Panc1 (cell line): ENCODE measurements at places on chromosomes 6 and 20.

DNA sequence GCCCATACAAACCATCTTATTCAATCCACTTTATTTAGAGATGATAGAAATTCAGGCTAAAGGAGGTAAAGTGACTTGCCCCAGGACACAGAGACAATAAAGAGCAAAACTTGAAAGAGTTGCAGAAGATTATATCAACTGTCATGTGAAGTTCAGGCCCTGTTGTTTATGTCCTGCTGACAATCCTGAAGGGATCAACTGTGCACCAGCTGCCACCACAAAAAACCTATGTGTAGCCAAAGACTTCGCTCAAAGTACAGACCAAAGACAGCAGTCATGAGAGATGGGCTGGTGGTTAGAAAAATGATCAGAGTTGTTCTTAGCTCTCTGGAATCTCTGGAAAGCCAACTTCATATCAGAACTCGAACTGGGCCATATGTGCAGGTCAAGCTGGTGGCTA, 16.0 kb upstream of the CITED2 start:
- DNase-seq = no peak

DNA sequence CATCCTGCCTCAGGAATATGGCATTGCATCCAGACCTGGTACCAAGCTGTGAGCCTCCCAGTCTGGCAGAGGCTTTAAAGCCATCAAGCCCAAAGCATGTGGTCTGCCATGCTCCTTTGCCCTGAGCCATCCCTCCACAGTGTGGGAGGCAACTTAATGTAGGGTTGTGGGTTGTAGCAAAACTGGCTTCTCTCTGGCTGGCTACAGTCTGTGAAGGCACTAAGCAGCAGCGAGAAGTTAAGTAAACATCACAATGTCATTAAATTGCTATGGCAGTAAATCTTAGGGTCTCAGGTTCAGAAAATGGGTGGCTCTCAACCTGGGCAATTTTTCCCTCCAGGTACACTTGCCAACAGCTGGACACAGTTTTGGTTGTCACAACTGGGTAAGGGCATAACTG, 472.9 kb downstream of the PREX1 start:
- DNase-seq = no peak

DNA sequence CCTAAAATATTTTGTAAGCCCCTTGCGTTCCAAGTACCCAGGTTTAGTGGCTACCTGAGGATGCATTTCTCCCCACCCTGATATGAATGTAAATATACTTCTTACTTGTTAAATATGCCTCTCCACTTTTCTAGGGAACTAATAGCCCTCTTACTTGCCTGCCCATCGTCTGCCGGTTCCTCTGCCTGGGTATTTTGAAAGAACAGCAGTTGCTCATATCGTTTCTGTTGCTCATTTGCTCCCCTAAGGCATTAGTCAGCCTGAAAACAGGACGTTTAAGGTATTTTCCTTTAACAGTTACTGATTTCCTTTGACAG, 141.3 kb upstream of the CARMIL1 start:
- no peak for DNase-seq

GRCh38 chr6:5619249-5619648, 357.9 kb downstream of the FARS2 start:
- no peak for DNase-seq

DNA sequence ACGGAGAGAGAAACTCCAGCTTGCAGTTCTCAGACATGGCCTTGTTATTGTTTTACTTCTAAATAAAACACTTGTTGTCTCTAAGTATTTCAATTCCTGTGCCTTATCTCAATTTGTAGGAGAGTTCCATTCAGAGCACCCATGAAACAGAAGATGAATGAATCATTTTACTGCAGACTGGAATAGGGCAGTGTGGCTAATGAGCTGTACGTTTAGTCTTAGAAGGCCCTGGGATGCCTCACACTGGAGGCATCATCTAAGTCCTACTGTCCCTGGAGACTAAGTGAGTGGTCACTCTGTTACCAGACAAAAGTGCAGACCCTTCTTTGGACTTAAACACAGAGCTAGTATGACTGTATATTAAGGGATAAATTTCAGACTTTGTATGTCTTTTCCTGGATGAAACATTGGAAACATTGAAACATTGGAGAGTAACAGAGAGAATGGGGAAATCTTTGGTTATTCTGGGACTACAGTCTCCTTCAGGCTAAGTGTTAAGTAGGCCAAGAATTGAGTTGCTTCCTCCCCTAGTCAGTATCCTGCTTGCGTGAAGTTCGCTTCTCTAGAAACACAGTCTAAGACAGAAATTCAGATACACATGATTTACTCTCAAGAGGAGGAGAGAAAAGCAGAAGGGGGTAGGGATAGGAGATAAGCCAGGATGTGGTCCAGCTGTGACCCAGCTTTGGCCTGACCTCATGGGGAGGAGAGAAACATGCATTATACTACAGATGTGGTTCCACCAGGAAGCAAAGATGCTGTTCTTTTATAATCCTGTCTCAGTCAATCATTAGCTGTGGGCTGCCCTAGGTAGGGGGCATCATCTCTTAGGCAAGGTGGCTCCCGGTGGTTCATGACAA, 167.4 kb upstream of the BMP2 start:
- no peak for DNase-seq

- peak; percentile 52 for DNase-seq
Observed at GRCh38 chr20:13546497-13547131, 92.1 kb downstream of the TASP1 start.

DNA sequence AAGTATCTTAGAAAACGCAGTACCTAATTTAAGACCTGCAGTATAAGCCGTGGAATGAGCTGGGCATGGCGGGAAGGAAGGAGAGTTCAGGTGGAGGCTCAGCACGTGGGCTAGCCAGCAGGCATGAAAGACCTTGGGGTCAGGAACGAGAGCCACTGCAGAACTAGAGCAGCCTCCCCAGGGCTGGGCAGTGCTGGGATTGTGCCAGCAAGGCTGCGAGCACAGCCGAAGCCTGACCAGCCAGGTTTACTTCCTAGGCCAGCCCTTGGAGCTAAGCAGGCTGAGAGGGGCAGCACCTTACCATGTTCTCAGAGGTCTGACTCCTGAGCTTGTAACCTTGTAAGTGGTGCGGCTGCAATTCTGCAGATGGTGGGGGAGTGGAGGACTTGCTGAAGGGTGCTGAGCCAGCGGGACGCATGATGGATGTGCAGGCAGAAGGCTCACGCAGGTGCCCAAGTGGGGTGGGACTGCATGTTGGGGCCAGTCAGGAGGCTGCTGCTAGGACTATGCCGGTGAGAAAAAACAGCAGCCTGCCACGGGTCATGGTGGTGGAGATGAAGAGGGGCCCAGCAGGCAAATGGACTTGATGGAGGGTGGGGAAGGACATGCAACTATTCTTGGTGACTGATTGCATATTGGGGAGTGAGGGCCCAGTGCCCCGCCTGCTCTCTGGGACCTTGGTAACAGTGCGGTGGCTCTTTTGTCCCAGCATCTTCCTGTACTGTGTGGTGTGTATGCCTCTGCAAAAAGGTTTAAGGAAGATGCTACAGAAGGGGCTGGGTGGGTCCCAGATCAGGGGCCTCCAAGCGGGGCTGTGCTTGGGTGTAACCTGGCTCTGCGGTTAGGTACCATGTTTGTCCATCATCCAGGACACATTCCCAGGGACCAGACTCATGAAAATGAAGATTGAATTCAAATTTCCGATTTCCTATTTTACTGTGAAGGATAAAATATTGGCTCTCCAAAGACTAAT, 37.6 kb upstream of the IRF4 start:
- no peak for DNase-seq

GRCh38 chr20:51400051-51400926, 142.2 kb downstream of the NFATC2 start:
- DNase-seq = no peak

DNA sequence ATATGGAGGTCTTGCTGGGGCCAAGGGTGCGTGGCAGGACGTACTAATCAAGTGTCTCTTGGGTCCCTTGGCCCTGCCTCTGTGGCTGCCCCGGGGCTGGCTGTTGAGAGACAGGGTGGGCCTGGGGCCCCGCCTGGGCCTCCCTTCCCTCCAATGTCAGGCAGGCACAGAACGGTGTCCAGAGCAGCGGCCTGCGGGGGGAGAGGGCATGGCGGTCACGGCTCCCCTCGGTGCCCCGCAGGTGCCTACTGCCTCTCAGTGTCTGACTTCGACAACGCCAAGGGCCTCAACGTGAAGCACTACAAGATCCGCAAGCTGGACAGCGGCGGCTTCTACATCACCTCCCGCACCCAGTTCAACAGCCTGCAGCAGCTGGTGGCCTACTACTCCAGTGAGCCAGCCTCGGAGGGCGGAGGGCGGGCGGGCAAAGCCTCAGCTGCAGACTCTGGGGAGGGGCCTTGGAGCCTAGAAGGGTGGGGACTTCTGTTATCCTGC, 50.0 kb downstream of the SRC start:
- no peak for DNase-seq

GRCh38 chr6:157954150-157955117, 27.2 kb upstream of the SYNJ2 start:
- DNase-seq = no peak

- no peak for DNase-seq
Observed at GRCh38 chr6:150093397-150093796, 24.5 kb upstream of the ULBP3 start.

- no peak for DNase-seq
Observed at GRCh38 chr6:27422651-27423332, 34.2 kb downstream of the ZNF391 start.

DNA sequence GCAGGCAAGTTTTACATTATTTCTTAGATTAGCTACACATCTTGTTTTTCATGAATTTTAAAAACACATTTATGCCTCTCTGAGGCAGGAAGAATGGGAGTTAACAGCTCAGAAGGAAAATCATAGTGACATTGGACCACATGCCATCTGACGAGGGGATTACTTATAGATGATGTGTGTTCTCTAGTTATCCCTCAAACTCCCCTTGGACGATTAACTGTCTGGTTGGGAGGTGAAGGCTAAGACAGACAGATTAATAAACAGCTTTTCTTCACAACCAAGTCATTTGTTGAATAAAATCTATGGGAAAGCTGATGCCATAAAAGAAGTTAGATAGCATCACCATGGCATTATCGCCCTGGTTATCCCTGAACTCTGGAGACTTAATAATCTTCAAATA, 80.0 kb upstream of the PREP start:
- DNase-seq = no peak

DNA sequence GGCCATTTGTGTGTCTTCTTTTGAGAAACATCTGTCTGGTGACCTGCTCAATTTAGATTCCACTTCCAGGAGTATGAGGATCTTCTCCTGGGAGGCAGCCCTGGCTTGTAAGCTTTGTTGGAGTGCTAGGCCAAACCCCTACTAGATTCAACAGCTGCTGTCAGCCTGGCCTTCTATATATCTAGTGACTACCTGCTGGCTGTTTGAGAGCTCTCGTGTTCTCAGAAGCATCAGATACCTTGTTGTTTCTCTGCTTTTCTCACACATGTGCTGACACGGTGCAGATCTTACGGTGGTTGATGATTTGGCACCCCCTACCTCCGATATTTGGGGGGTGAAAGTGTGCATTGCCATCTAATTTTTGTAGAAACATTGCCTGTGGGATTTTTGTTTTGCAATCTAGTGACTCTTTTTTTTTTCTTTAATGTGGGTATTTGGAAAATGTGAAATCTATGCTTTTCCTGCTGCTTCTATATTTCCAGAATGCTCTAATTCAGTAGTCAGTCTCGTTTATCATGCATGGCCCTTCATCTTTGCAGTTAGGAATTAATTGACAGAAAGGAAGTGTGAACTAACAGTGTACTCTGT, 4.7 kb downstream of the CCN2 start:
- no peak for DNase-seq

GRCh38 chr6:43878823-43879495, 108.9 kb downstream of the VEGFA start:
- no peak for DNase-seq

- DNase-seq = no peak
Observed at GRCh38 chr6:128397996-128398395, 122.4 kb downstream of the PTPRK start.

DNA sequence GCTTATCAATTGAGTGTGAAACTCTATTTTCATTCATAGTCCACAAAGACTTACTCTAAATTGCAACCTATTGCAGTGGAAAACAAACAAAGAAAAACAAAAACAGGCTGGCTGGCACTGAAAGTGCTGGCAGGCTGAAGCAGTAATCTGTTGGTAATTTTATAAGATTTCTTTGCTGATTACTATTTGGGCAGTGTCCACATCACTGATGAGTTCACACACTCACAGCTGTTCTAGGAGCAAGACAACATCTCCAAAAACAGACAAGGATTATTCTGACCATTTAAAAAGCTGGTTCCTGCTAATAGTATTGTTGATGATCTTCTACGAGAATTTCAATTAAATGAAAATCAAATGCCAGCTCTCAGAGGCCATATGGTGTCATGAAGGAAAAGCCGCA, 26.9 kb downstream of the MARCKS start:
- no peak for DNase-seq

DNA sequence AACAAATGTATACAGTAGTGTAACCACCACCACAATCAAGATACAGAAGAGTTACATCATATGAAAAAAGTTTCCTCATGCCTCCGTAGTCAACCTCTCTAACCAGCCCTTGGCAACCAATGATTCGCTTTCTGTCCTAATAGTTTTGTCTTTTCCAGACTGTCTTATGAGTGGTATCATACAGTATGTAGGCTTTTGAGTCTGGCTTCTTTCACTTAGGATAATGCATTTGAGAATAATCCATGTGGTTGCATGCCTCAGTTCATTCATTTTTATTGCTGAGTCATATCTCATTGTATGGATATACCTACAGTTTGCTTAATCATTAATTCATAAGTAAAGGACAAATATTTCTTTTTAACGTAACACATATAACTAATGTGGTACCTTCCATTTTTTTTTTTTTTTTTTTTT, 86.4 kb upstream of the RIPOR2 start:
- DNase-seq = no peak

- no peak for DNase-seq
Observed at GRCh38 chr6:25981568-25982263, 19.1 kb downstream of the TRIM38 start.

- DNase-seq = no peak
Observed at GRCh38 chr6:150544793-150545192, 54.9 kb upstream of the PLEKHG1 start.

DNA sequence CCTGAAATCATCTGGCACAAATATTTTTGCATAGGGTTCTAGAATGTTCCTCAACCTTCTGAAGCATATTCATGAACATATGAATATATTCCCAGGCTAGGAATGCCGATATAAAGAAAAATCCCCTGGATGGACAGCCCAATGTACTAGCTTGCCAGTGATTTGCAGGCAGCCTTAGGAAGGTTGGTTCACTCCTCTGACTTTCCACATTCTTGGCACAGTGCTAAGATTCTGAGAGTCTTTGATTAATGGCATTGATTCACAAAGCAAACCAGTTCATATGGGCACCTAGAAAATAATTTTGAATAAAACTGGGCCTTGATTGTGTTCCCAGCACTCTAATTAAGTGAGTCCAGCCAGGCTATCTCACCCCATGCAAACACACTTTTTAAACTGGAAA, 56.9 kb upstream of the ENPP4 start:
- DNase-seq = no peak

DNA sequence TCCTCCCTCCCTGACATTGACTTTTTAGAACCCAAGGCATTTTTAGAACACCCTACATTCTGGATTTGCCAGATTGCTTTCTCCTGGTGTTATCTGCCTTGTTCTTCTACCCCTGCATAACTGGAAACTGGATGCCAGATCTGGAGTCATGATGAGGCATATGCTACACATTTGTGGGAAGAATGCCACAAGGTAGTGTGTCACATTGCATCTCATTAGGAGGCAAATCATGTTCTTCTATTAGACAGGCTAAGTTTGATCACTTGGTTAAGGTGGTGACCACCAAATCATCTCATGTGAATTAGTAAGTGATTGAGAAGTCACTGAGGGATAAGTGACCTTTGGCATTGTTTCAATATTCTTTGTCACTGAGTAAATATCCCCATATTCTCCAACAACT, 12.9 kb upstream of the NKX2-2 start:
- no peak for DNase-seq
